ENCODE measurements at places on chromosomes 7 and 10. TPM values are rescaled to one million over a fixed set of nuclear protein-coding genes. Genes with fewer than 3 reads are reported as not detected.

- peaks cover 52% of the 10 kb centered on the region for H3K36me3 ChIP-seq
- no peak overlapping the region for H3K27ac ChIP-seq
- DNase-seq = no peak
- no peaks in the 10 kb centered on the region for H3K4me1 ChIP-seq
These were observed 109.0 kb downstream of the DLG5 start for GRCh38 chr10:77817541-77817940.

DNA sequence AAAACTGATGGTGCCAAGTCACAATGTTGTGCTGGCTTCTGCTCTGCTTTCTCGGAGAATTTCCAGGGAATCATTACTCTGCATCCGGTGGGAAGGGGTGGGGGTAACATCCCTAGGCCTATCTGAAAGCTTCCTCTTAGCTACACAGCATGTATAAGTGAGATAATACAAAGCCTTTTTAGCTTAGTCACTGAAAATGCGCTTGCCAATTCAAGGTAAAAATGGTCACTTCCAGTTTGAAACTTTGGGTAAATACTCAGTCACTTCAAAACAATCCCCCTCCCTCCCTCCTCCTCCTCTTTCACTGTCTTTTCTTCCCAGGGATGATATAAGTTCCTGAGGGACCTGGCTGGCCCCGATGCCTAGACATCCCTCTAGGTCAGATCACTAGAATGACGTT is 57.3 kb upstream of the APBB1IP start:
- peaks cover 3% of the 10 kb centered on the region for H3K4me1 ChIP-seq
- H3K27ac ChIP-seq = no peak overlapping the region
- no peak overlapping the region for H3K4me3 ChIP-seq
- peaks cover 8% of the 10 kb centered on the region for H3K36me3 ChIP-seq

- H3K27ac ChIP-seq = no peak overlapping the region
- no peaks in the 10 kb centered on the region for H3K36me3 ChIP-seq
- no peak overlapping the region for H3K4me3 ChIP-seq
- no peak for DNase-seq
- no peaks in the 10 kb centered on the region for H3K4me1 ChIP-seq
- no peaks in the 10 kb centered on the region for H3K27me3 ChIP-seq
These were observed 49.5 kb upstream of the PHYHIPL start for GRCh38 chr10:59126991-59127390.

DNA sequence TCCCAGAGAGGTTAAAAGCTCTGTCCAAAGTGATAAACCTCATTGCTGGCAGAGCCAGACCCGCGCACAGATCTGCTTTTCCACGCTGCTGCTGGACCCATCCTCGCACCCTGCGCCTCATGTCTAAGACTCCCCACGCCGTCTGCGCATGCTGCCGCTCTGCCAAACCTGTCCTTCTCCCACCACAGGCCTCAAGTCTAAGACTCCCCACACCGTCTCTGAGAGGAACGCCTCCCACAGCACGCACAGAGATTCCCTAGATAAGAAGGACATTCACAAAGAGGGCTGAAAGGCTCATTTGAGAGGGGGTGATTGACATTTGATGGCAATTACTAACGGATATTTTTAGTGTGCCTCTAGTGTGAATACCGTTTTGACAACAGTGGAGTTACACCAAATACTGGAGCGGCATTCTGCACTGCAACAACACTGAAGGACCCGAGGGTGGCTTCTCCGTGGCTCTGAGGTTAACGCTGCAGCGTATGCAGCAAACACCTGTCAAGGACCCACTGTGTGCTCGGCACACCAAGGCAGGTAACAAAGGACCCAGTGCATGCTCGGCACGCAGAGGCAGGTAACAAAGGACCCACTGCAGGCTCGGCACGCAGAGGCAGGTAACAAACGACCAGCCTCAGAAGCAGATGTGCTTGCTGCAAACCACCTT is 231.4 kb downstream of the DNAJB6 start:
- H3K27ac ChIP-seq = no peak overlapping the region
- H3K27me3 ChIP-seq = peaks cover 40% of the 10 kb centered on the region

- H3K36me3 ChIP-seq = no peaks in the 10 kb centered on the region
- no peak for DNase-seq
- peaks cover 60% of the 10 kb centered on the region for H3K4me1 ChIP-seq
- no peaks in the 10 kb centered on the region for H3K27me3 ChIP-seq
- no peak overlapping the region for H3K4me3 ChIP-seq
These were observed 63.4 kb upstream of the STRIP2 start for GRCh38 chr7:129370812-129371211.

- H3K36me3 ChIP-seq = no peaks in the 10 kb centered on the region
- H3K27me3 ChIP-seq = no peaks in the 10 kb centered on the region
- no peaks in the 10 kb centered on the region for H3K4me1 ChIP-seq
- DNase-seq = peak; percentile 47
- H3K27ac ChIP-seq = peak overlapping the region; percentile 86
- no peak overlapping the region for H3K4me3 ChIP-seq
These were observed 60.9 kb downstream of the SLC35B4 start for GRCh38 chr7:134255814-134256213.

- H3K27ac ChIP-seq = no peak overlapping the region
- peaks cover 40% of the 10 kb centered on the region for H3K4me1 ChIP-seq
- no peaks in the 10 kb centered on the region for H3K27me3 ChIP-seq
- H3K36me3 ChIP-seq = peaks cover 37% of the 10 kb centered on the region
- DNase-seq = no peak
- H3K4me3 ChIP-seq = no peak overlapping the region
These were observed 30.6 kb downstream of the LHPP start for GRCh38 chr10:124492266-124492665.

DNA sequence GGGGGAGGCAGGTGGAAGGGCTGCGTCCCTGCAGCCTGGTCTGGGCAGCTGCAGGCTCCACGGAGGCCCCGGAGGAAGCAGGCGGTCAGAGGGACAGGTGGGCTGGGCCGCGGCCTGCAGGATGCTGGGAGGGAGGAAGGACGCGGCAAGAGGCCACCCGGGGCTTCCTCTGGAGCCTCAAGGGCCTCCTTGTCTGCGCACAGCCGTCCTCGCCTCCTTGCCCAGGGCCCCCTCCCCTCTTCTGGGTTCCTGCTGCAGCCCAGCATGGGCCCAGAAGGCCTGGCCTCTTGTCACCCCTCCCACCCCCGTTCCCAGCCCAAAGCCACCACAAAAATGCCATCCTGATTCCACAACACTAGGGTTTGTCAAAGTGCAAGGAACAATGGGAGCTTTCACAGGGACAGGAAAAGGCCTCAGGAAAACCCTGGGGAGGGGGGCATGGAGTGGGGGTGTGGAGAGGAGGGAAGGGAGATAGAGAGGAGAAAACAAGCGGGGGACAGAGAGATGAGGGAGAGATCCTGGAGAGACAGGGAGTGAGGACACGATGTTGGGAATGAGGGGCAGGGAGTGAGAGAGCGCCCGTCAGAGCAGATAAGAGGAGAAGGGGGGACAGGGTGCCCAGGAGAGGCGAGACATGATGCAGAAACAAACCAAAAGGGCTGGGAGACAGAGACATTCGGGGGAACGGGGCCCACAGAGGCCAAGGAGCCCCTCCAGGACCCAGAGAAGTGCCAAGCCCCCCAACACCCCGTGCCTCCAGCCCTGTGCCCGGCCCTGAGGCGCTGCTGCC is 41.8 kb downstream of the ZCCHC24 start:
- no peak overlapping the region for H3K27ac ChIP-seq
- H3K4me3 ChIP-seq = peak overlapping the region; percentile 65
- H3K4me1 ChIP-seq = peaks cover 51% of the 10 kb centered on the region
- DNase-seq = peak; percentile 37
- peaks cover 6% of the 10 kb centered on the region for H3K27me3 ChIP-seq
- H3K36me3 ChIP-seq = no peaks in the 10 kb centered on the region

GOT1 gene
- 52.9 TPM for total RNA-seq

GDF2 gene
- not detected for total RNA-seq

SLC18A3 gene
- 0.09 TPM for total RNA-seq

ATRNL1 gene
- 28.7 TPM for total RNA-seq

TNS3 gene
- 28.3 TPM for total RNA-seq

Data from WTC11 (cell line).